ENCODE measurements at places on chromosomes 11 and 22.

GRCh38 chr22:27213766-27214581 lies 556.6 kb downstream of the MIAT start:
- DNase-seq: no peak

DNA sequence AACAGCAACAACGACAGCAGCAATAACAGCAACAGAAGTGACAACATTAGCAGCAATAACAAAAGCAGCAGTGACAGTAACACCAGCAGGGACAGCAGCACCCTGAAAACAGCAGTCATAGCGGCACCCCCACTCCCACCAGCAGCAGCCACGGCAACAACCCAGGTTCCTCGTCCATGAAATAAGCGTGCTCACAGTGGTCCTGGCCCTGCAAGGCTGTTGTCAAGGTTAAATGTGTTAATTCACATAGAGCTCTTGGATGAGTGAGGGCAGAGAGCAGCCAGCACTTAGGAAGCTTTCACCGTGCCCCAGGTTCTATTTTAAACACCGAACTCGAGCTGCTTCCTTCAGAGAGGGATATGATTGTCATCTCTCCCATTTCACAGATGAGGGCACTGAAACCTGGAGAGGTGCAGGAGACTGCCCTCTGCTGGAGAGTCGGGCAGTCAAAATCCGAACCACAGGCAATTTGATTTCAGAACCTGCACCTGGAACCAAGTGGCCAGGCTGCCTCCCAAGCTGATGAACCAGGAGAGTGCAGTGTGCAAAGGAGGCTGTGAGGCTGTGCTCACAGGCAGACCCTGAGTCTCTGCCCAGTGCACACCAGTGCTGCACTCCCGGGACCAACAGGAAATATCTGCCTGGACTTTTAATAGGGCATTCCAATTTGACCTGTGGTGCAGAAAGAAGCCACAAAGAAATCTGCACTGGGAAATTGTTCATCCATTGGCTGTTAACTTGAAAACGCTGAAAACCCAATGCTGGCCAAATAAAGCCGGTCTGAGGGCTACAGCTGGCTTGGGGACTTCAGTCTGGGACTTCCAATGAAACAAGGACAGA lies 22.9 kb upstream of the FGF3 start:
- DNase-seq: peak; percentile 9

DNA sequence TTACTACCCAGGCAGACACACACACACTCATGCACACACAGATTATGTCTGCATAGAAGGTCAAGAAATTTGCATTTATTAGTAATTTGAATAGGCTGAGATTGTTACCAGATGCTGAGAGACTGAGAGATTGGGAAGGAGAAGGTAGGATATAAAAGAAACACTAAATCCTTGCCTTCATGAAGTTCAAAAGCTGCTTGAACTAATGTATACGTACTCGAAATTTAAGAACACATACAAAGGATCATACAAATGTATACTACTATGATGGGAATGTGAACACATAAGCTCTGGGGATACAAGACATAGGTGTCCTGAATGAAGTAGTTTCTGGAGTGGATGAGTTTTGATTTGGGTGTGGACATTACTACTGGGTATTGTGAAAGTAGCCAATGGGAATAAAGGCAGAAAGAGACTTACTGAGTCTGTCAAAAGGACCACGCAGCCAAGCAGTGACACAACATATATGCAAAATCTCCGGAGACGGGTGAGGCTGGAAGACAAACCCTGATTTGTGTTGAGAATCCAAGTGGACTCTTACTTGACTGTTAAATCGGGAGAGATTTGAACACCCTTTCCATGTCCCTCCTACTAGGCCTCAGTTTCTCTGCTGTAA lies 7.3 kb upstream of the PKNOX2 start:
- no peak for DNase-seq

DNA sequence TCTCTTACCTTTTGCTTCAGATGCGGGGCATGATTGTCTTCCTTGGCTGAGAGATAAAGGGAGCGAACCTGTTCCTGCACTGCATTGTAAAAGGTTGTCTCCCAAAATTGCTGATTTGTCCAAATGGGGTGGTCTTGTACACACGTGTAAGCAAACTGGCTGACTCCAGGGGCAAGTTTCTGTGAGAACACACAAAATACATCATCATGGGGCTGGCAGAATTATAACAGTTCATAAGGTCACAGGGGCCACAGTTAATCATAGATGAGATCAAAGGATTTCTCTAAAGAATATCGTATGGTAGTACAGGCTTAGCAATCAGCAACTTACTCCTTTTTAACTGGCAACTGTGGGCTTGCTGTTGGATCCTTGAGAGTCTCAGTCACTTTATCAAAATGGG lies 194.3 kb downstream of the SWAP70 start:
- DNase-seq: no peak

GRCh38 chr11:96113193-96113681 lies 189.3 kb upstream of the MTMR2 start:
- no peak for DNase-seq

DNA sequence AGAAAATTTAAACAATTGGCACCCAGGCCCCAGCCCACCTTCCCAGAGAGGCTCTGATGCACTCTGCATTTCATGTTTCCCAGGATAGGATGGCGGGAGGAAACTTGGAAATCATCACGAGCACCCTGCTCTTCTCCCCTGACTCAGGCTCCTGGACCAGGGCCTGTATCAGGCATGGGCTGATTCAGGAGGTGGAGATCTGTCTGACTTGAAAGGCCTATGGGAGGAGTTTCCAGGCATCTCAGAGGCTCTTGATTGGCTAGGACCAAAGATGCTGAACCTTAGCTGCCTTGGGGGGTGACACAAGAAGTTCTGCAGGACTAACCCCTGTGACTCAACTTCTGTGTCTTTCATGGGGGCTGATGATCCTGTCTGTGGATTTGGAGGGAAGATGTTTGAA lies 106.2 kb downstream of the PKNOX2 start:
- no peak for DNase-seq

DNA sequence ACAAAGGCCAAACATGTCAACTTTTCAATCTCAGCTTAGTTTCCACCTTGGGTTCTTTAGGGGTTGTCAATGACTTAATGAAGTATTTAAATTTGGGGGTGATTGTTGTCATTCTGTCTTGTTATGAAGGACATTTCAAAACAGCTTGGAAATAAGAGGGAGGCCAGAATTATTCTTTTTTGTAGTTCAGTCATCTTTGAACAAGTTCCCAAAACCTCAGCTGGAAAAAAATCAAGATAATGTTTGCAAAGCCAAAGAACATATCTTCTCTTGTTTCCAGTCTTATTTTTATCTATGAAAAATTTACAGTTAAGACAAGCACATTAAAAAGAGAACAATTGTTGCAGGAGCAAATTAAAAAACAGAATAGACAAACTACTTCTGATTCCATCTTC lies 612.8 kb downstream of the INSC start:
- no peak for DNase-seq

DNA sequence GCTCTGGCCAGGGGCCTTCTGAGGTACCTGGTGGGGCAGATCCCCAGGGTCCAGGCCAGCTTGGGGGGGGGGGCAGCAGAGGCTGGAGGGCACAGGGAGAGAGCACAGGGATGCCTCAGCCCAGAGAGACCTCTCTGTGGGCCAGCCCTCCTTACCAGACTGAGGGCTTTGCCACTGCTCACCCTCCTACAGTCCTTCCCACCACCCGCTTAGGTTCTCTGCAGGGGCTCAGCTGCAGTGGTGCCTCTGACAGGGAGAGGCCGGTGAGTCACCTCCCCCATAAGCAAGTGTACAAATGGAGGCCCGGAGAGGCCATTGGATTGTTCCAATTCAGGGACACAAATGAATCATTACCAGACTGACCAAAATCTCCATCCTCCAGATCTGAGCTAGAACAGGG lies 68.1 kb upstream of the LMO1 start:
- DNase-seq: no peak

DNA sequence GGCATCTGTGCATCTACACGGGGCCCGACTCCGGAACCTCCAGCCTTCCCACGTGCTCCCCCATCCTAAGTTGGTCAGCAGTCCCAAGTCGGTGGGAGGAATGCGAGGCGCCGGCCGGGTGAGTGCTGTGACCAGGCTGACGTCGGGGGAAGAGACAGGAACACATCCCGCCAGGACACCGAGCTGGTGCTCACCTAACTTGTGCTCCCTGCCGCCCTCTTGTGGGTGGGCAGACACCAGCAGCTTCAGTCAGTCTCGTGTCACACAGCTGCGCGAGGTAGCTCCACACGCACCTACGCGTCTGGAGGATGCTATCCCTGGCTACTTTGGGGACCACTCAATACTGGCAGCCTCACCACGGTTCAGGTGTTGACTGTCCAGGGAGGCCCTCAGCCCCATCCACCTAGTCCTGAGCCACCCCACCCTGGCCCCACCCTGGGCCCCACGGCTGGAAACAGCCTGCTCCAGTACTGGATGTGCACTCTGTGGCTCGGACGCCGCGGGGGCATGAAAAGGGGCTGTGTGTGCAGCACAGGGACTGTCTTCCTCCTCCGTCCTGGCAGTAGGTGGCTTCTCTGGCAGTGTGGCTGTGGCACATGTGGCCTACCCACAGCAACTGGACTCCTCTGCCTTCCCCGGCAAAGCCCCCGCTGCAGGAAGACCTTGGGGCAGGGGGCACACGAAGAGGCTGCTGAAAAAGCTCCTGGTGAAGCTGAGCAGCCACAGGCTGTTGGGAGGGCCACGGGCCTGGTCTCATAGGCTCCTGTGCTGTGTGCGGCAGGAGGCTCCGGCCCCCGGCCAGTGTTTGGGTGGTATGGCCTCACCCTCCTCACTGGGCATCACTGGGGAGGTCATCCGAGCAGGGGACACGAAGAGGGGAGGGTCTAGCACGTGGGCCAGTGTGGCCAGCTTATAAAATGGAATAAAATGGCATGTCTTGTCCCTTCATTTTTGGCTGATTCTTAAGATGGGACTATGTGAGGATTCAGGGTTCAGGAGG lies 11.2 kb upstream of the BID start:
- DNase-seq: peak; percentile 70

- DNase-seq: no peak
Observed at GRCh38 chr22:43726322-43726721, 85.8 kb downstream of the EFCAB6 start.

- DNase-seq: no peak
Observed at GRCh38 chr11:47668665-47669064, 26.3 kb upstream of the MTCH2 start.

- no peak for DNase-seq
Observed at GRCh38 chr11:44633641-44634040, 68.2 kb downstream of the CD82 start.

DNA sequence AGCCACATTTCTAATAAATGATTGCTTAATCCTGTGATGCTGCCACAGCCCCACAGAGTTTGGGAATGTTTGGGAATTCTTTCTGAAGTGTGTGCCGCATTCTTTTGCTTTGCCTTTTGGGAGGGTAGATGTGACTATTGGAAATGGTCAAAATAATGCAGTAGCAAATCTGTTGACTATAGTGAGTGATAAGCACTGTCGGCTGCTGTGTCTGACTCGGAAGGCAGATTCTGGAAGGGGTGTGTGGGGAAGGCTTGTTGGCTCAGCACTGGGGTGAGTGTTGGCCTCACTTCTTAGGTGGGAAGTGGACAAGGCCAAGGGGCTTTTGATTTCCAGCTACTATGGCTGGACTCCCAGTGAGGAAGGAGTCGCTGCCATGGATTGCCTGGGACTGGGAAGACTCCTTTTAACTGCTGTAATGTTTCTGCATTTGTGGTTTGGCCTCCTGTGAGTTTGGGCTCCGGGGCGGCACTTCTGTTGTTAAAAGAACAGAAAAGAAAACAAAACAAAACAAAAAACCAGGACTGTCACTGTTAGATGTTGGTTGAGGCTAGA lies 20.1 kb downstream of the ZBTB16 start:
- no peak for DNase-seq

DNA sequence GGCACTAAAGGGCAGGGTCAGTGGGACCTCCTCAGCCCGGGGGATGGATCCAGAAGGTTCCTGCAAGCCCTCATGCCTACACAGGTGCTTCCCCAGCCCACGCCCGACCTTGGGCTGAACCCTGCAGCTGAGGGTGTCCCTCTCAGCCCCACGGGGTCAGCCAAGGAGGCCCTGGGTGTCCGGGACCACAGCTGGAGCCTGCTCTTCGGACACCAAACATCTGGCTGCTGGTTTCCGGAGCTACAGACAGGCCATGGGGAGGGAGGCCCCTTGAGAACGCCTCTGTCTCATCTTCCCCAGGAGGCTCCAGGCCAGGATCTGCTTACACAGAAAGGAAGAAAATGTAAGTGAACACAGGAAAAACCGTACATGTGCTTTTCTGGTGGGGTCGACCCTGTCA lies 355.7 kb downstream of the MN1 start:
- DNase-seq: no peak

DNA sequence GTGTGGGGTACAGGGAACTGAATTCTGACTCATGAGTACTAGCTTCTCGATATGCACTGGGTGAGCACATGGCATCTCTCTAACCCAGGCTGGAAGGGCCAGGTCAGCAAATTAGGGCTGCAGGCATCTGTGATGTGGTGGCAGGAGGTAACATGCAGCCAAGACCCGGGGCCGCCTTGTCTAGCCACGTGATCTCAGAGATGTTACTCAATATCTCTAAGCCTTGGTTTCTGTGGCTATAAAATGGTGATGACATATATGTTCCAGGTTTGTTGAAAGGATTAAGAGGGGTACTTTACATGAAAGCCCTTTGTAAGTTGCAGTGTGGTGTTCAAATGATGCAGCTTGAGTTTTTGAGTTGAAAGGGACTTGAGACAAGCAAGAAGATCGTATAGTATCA lies 3.2 kb downstream of the ST14 start:
- DNase-seq: no peak

DNA sequence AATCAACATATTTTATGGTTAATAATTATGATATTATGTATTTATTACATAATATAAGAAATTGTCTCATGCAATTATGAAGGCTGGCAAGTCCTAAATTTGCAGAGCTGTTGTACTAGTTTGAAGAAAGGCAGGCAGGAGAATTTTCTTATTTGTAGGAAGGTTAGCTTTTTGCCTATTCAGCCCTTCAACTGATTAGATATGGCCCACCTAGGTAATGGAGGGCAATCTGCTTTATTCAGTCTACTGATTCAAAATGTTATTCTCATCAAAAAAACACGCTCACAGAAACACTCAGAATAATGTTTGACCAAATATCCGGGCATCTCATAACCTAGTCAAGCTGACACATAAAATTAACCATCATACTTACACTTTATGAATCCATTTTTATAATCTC lies 589.0 kb downstream of the NELL1 start:
- no peak for DNase-seq

GRCh38 chr22:41976961-41977566 lies 7.8 kb downstream of the SEPTIN3 start:
- DNase-seq: no peak

- DNase-seq: no peak
Observed at GRCh38 chr11:111091321-111091938, 154.1 kb upstream of the POU2AF2 start.

DNA sequence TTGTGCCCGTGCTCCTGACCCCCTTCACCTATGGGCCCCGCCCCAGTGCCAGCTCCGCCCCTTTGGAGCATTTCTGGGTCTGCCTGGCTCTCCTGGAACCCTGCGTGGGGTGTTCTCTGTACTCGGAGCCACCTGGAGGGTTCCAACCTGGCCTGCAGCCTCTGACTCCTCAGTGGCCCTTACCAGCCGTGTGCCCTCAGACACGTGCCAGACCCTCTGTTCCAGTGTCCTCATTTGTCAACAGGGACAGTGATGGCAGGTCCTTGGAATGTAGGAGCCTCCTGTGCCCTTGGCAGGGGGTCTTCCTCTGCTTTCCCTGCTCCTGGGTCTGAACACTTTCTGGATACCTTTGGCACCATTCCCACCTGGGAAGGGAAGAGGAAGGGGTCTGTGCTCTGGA lies 96.4 kb downstream of the CACNA1I start:
- DNase-seq: no peak

- DNase-seq: no peak
Observed at GRCh38 chr11:75342966-75343870, 8.2 kb downstream of the ARRB1 start.
